Activated naive CD4-positive, alpha-beta T cell (primary cell): ENCODE measurements at places on chromosomes 16 and 17.

- DNase-seq: no peak
Observed at GRCh38 chr16:3511286-3512180, 10.7 kb downstream of the CLUAP1 start.

DNA sequence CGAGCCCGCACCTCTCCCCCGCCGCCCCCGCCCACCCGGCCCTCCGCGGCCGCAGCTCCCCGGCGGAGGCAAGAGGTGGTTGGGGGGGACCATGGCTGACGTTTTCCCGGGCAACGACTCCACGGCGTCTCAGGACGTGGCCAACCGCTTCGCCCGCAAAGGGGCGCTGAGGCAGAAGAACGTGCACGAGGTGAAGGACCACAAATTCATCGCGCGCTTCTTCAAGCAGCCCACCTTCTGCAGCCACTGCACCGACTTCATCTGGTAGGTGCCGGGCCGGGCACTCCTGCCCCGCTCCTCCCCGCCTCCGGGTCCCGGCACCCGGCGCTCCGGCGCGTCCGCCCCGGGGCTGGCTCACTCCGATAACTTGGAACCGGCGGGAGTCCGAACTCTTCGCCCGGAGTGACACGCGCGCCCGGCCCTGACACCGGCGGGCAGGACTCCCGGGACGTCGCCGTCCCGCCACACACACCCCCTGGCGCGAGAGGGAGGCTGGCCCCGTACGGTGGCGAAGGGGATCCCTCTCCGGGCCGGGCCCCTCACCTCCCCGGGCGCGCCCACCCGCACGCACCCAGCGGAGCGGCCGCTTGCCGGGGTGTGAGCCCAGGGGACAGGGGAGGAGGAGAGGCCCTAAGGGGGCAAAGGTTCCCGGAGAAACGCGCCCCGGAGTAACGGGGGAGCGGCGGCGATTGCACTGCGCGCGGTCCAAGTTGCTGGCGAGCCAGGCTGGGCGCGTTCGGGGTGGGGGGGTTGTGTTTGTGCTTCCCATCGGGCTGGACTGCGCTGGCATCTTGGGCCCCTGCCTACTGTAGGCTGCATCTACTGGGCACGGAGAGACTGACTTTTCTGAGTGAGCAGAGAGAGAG, 581 bp downstream of the PRKCA start:
- no peak for DNase-seq

GRCh38 chr16:24635900-24636610, 93.4 kb upstream of the TNRC6A start:
- DNase-seq: no peak

GRCh38 chr17:66387392-66387981, 85.1 kb downstream of the PRKCA start:
- no peak for DNase-seq

DNA sequence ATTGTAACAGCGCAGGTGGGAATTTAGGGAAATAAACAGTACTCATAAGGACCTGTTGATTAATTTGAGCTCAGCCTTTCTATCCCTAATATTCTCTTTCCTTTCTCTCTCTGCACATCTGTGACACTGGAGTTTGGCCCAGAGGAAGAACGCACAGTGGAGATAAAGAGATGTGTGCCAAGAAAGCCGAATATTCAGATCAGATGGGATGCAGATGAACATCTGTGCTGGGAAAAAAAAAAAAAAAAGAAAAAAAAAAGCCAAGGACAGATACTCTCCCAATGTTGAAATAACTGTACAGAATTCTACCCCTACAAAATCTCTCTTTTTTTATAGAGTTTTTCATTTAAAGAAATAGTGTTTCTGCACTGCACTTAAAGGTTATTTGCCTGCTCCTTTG, 485.4 kb downstream of the KCNJ2 start:
- no peak for DNase-seq

DNA sequence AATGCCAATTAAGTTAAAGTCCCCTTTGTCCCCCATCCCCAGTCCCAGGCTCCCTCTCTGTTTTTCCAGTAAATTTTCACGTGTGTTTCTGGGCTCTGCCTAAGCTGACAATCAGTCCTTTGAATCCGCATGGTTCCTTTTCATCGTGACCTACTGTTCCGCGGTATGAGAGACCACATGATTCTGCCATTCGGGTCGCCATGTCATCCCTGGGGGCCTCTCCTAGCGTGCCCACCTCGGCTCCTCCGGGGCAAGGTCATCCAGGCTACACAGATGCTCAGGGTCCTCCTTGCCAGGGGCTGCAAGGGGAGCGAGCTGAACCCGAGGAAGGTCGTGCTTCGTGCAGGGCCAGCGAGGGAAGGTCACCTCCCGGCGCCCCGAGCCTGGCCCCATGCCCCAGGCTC, 157.6 kb downstream of the RAB11FIP4 start:
- DNase-seq: no peak

DNA sequence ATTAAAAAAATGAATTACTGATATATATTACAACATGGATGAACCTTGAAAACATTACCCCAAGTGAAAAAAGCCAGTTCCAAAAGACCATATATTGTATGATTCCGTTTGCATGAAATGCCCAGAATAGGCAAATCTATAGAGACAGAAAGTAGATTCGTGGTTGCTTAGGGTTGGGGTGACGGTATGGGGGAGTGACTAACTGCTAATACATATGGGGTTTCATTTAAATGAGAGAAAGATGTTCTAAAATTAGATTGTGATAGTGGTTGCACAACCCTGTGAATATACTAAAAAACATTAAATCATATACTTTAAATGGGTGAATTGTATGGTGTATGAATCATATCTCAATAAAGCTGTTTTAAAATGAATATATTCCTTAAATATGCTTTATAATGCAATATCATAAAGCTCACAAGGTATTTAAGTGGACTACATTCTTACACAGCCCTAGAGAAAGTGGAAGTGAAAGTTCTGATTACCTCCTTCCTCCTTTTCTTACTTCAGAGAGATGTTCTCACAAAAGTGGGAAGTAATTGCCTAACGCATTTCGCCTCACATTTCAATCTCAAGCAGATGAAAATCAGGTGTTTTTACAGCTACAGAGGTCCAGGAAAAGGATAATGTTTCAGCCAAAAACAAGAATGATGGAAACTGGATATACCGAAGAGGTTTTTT, 142.7 kb upstream of the GNAO1 start:
- DNase-seq: no peak

DNA sequence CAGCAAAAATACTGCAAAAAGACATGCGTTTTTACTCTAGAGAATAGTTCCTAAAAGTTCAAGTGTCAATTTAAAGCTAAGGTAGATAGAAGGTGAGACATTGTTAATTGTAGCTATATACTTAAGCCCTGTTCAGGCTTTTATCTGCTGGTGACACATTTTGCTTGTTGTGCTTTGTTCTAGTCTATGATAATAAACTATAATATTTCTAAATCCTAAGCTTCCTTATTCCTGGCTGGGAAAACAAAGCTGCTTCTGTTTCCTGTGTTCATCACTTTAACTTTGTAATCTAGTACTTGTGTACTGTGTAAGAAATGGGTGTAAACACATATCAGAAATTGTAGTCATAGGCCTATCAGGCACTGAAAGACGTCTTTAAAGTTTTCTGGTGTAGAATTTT, 77.3 kb downstream of the EFCAB13 start:
- no peak for DNase-seq

DNA sequence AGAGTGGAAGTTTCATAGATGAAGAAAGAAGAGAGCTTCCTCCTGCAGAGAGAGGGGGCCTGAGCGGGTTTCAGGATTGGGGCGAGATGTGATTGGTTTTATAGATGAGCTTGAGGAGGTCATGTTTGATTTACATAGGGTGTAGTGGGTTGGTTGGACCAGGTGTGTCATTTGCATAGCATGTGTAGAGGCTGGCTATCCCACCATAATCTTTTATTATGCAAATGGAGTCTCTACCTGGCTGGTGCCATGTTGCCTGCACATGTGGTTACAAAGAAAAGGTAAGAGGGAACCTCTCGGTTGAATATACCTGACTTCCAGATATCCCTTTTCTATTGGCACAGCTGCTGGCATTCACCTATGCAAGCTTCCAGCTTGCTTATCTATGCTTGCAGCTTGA, 228.1 kb downstream of the BCAS3 start:
- DNase-seq: no peak

GRCh38 chr16:83270061-83270460, 537.7 kb upstream of the HSBP1 start:
- DNase-seq: no peak

DNA sequence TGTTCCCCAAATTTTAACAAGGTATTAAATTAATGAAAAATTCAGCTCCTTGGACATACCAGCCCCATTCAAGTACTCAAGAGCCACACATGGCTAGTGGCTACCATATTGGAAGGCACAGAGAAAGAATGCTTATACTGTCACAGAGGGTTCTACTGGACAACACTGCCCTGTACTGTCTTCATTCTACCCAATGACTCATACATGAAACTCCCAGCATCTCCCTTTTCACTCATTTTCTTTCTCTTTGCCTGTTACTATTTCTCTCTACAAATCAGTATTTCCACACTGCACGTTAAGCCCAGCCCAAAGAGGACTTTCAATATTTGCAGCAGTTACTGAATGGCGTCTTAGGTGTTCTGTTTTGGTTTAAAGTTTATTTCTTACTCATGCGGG, 72.1 kb upstream of the RCVRN start:
- DNase-seq: no peak

DNA sequence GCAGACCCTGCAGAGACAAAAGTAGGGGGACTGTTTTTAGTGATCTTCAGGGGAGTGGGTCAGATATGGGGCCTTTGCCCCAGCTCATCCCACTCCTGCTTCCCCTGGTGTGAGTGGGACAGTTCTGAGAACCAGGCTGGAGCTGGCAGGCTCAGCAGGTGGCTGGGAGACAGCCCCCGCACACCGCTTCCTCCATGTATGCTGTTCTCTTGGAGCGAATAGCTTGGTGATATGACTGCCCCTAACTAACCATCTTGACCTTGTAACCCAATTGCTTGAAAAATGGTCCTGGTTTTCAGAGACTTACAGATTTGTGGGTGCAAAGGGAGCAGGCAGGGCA, 61.5 kb downstream of the PRMT7 start:
- no peak for DNase-seq

- DNase-seq: no peak
Observed at GRCh38 chr16:81569361-81570034, 124.9 kb downstream of the CMIP start.
